ENCODE measurements at places on chromosomes 1 and 21. TPM values are rescaled to one million over a fixed set of nuclear protein-coding genes. Genes with fewer than 3 reads are reported as not detected.

The CFAP57 gene
- 0.31 TPM for polyA plus RNA-seq

The CELA3B gene
- polyA plus RNA-seq = not detected

The ERG gene
- 17.2 TPM for polyA plus RNA-seq

The BARHL2 gene
- polyA plus RNA-seq = not detected

The LDLRAD2 gene
- 5.6 TPM for polyA plus RNA-seq

The IGSF8 gene
- polyA plus RNA-seq = 23.6 TPM

The DNAI4 gene
- 3.1 TPM for polyA plus RNA-seq

The PODN gene
- polyA plus RNA-seq = not detected

The RXFP4 gene
- polyA plus RNA-seq = 0.16 TPM

The PLEKHN1 gene
- not detected for polyA plus RNA-seq

The RPTN gene
- not detected for polyA plus RNA-seq

The AXDND1 gene
- polyA plus RNA-seq = 0.19 TPM

The FAM177B gene
- polyA plus RNA-seq = 0.54 TPM

DNA sequence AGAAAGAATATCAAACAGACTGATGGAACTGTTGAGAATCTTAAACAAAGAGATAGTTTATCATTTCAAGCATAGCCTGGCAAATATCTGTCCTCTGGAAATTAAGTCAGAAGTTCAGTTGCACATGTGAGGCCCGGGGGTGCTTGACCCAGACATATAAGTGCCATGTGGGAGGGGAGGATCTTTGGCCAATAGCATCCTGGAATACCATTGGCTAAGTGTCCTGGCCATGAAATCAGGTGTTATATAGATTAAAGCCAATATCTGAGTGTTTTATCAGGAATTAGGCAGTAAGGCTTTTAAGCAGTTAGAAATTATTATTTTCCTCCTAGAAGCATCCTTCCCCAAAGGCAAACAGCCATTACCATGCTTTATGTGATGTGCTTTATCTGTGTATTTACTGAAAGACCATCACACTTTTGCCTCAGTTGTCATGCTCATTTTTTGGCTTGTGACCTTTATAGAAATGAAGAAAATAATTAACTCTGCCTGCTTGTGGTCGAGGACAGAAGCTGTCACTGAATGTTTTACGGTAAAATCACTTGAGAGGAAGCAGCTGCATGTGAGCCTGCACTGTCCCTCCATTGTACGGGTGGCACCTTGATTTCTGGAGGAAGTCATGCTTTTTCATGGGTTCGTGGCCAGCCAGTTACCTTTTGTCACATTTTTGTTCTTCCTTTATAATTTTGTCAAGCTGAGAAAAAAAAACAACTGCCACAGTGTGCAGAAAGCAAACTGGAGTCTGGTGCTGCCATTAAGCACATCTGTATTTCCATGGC is 259.9 kb upstream of the FMN2 start:
- DNase-seq = no peak

DNA sequence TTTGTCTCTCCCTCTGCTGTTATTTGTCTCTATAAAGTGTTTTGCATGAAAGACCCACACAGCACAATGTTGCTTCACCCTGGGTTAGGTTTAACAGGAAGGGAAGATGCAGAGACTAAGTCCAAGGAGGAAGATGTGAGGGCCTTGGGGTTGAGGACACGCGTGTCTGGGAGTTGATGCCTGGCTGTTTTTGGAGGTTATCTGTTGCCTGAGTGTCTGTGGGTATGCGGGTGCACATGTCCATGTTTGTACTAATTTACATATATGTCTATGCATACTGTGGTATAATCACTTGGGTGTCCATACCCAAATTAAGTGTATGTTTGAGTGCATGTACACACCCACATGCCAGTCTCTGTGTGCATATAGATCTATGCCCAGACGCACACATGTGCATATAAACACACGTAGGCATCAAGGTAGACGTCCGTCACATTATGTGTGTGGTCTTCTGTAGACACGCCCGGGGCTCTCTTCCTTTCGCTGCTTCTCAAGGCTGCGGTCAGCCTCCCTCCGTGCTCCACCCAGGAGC is 962 bp upstream of the MAN1C1 start:
- DNase-seq = no peak

- no peak for DNase-seq
Measured at GRCh38 chr1:21239221-21239620, 51.0 kb downstream of the ECE1 start.

GRCh38 chr1:27348861-27349783 is 7.3 kb downstream of the SYTL1 start:
- no peak for DNase-seq

- no peak for DNase-seq
Measured at GRCh38 chr1:89746424-89747149, 74.2 kb upstream of the LRRC8D start.

DNA sequence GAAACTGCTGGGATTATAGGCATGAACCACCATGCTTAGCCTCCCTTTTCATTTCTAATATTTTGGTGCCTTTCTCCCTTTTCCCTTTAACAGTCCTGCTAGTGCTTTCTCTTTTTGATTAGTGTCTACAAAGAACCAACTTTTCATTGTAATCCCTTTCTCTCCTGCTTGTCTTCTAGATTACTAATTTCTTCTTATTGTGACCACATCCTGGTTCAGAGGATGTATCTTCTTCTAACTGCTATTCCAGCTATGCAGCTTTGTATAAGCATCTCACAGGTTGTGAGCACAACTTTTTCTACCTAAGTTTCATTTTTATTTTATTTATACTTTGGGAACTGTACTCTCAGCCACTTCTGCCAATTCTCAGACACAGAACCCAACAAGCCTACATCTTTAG is 14.7 kb downstream of the ZNF648 start:
- DNase-seq = no peak

DNA sequence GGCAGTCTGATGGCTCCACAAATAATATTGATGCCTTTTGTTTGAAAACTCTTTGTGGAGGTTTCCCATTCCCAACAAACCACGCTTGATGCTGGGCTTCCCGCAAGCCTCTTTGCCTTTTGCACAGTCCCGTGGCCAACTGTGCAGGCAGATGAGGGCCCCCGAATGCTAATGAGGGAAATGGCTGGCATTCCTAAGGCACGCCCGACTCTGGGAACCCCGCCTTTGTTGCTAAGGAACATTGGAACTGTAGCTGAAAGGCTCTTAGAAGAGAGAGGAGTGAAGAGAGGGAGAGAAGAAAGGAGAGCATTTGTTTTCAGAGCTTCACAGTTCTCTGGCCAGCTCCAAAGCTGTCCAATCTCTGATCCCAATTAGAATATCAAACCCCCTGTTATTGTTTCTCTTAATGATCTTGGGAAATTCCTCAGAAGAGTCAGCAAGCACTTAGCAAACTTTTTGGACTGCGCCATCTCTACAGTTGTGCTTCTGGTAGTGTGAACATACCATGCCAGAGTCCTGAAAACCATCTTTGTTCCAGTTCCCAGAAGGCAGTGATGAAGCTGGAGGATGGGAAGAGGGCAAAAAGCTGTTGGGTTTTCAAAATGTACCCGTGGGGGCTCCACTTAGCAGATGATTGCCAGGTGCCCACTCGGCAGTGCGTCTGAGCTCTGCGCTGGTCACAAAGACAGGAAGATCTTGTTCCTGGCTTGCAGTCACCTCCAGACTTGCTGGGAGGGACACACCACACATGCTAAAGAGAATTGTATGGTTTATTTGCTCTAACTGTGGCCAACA is 60.1 kb upstream of the CYP2J2 start:
- DNase-seq = no peak

GRCh38 chr1:21647431-21648351 is 21.5 kb downstream of the RAP1GAP start:
- peak; percentile 38 for DNase-seq

DNA sequence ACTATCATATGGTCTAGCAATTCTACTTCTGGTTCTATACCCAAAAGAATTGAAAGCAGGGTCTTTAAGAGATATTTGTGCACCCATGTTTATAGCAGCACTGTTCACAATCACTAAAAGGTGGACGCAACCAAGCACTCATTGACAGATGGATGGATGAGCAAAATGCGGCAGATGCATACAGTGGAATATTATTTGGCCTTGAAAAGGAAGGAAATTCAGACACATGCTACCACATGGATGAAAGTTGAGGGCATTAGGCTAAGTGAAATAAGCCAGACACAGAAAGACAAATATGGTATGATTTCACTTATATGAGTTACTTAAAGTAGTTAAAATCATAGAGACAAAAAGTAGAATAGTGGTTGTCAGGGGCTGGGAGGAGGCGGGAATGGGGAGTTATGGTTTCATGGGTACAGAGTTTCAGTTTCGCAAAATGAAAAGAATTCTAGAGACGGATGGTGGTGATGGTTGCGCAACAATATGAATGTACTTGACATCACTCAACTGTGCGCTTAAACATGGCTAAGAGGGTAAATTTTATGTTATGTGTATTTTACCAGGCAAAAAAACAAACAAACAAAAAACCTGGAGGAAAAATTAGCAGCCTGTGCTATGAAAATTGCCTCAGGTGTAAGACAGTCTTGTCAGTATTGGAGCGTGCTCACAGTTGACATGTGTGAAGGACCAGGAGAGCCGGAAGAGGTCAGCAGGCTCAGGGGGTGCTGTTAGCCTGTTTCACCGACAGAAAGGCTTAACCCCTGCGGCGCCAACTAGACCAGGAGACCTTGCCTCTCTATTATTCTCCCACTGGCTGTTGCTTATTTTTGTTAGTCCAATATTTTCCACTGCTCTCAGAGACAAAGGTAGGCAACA is 26.5 kb downstream of the CD247 start:
- no peak for DNase-seq

DNA sequence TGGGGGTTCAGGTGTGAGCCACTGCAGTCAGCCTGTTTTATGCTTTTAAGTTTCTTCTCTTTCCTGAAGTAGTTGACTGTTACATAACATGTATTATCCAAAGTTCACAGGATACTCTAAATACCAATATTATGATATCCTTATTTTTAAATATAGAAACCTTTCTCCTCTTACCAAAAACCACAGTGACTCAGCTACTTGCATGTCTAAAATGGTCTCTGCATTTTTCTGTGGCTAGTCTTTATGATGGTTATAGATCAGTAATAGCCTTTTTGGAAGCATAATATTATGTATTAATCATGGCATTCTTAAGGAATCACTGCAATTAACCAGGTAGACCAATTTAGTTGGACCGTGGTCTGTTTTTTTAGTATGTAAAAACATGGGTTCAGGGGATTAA is 210.8 kb upstream of the CACYBP start:
- no peak for DNase-seq

DNA sequence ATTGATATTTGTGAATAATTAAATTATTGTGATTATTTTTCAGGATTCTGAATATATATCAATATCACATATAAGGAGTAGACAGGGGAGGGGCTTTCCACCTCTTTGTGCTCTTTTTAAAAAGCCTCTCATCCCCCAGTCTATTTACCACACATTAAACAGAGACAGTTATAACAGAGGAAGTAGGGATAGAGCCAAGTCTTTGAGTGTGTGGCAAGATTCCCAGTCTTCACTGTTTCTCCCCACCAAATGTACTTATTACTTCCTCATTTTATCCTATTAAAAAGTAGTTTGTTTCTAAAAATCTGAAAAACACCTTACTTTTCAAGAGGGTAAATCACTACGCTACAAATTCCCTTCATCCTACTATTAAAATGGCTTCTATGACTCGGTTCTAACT is 46.7 kb downstream of the EPS15 start:
- DNase-seq = peak; percentile 66

DNA sequence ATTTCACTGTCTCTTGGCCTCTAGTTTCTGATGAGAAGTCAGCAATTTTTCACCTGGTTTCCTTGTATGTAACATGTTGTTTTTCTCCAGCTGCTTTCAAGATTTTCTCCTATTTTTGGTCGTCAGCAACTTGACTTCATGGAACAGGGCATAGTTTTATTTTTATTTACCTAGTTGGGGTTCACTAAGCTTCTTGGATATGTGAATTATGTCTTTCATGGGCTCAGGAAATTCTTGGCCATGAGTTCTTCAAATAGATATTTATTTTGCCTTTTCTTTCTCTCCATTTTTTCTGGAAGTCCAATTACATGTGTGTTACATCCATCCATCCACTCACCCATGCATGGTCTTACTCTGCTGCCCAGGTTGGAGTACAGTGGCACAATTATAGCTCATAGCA is 13.7 kb downstream of the SDHB start:
- no peak for DNase-seq

- DNase-seq = no peak
Measured at GRCh38 chr1:226405411-226405988, 2.4 kb downstream of the PARP1 start.

GRCh38 chr1:173436841-173437428 is 40.2 kb upstream of the PRDX6 start:
- DNase-seq = no peak

DNA sequence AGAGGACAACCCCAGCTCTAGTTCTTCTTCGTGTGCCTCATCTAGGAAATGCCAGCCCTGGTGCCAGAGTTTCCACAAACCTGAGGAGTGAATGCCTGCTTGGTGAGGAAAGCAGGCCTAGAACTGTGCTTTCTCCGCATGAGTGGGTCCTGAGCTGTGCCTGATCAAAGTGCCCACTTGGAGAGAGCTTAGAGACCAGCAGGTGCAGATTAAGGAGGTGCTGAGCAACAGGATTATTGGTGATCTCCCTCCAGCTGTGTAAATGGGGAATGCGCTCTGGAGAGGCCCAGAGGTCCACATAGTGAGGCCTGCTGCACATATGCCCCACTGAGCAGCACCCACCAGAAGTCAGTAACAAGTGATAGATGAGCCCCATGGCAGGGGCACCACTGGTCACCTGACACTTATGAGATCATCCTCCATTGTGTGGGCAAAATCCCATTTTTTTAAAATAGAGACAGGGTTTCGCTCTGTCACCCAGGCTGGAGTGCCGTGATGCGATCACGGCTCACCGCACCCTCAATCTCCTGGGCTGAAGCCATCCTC is 127.2 kb upstream of the ZC3H12A start:
- no peak for DNase-seq

- no peak for DNase-seq
Measured at GRCh38 chr1:111281411-111281810, 9.2 kb upstream of the CHIA start.

DNA sequence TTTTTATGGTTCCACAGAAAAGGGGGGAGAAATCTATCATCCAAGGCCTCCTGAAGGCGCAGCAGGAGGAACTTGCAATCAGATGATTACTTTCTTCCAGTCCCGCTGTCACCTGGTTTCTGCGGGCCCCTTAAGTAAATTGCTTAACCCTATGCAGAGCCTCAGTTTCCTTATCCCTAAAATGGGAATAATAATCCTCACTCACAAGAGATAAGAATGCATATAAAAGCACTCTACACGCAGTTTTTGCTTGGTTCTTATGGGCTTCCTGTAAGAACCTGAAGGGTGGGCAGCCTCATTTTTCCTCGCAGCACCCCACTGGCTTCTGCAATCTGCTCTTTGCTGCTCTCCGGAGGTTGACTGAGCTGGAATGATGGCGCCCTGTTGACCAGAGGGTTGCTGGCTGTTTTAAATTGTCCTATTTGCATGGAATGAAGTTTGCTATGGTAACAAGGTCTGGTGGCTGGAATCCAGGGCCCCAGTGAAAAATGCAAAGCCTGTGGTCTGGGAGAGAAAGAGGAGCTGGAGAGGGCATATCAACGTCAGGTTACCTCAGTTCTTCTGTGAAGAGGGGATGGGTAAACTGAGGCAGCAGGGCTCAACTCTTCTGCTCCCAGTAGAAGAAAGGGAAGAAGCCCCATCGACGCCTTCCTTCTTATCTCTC is 1.0 kb upstream of the KAZN start:
- DNase-seq = no peak

- no peak for DNase-seq
Measured at GRCh38 chr21:39728341-39728740, 16.6 kb upstream of the IGSF5 start.

All from muscle of arm (tissue), 14 donors.